ENCODE measurements at places on chromosomes 3 and 15. TPM values are rescaled to one million over a fixed set of nuclear protein-coding genes. Genes with fewer than 3 reads are reported as not detected.

GRCh38 chr3:20123131-20123652 lies 62.8 kb downstream of the SGO1 start:
- peak; percentile 34 for DNase-seq

- DNase-seq, result no peak
Measured at GRCh38 chr3:44557074-44557473, 2.1 kb downstream of the ZKSCAN7 start.

SLC9C1 gene
- not detected for total RNA-seq

GP9 gene
- not detected for total RNA-seq

TRIM71 gene
- total RNA-seq, result not detected

Measured in myocyte (in vitro differentiated cells).